ENCODE measurements at places on chromosomes 16 and 17. TPM values are rescaled to one million over a fixed set of nuclear protein-coding genes. Genes with fewer than 3 reads are reported as not detected.
A peak's percentile ranks its signal among the peaks of the same experiment; 100 is the strongest.

Gene KRTAP4-3
- not detected for total RNA-seq

GRCh38 chr16:71345031-71345430 is 13.5 kb upstream of the CALB2 start:
- no peak overlapping the region for H3K4me3 ChIP-seq
- H3K36me3 ChIP-seq, result no peaks in the 10 kb centered on the region
- H3K4me1 ChIP-seq, result no peaks in the 10 kb centered on the region
- no peak for DNase-seq
- H3K27me3 ChIP-seq, result no peaks in the 10 kb centered on the region

GRCh38 chr16:71354156-71354555 is 4.4 kb upstream of the CALB2 start:
- no peak for DNase-seq
- no peaks in the 10 kb centered on the region for H3K36me3 ChIP-seq
- H3K27me3 ChIP-seq, result peaks cover 20% of the 10 kb centered on the region
- no peak overlapping the region for H3K4me3 ChIP-seq
- H3K27ac ChIP-seq, result no peak overlapping the region

Gene CCL17
- not detected for total RNA-seq

GRCh38 chr17:80949451-80950421 is 41.9 kb upstream of the CHMP6 start:
- no peak overlapping the region for H3K4me3 ChIP-seq
- no peak overlapping the region for H3K27ac ChIP-seq
- no peak for DNase-seq
- H3K4me1 ChIP-seq, result no peaks in the 10 kb centered on the region

GRCh38 chr17:6078458-6078871 is 8.3 kb downstream of the WSCD1 start:
- no peaks in the 10 kb centered on the region for H3K36me3 ChIP-seq
- no peaks in the 10 kb centered on the region for H3K27me3 ChIP-seq
- no peaks in the 10 kb centered on the region for H3K4me1 ChIP-seq
- H3K4me3 ChIP-seq, result no peak overlapping the region

DNA sequence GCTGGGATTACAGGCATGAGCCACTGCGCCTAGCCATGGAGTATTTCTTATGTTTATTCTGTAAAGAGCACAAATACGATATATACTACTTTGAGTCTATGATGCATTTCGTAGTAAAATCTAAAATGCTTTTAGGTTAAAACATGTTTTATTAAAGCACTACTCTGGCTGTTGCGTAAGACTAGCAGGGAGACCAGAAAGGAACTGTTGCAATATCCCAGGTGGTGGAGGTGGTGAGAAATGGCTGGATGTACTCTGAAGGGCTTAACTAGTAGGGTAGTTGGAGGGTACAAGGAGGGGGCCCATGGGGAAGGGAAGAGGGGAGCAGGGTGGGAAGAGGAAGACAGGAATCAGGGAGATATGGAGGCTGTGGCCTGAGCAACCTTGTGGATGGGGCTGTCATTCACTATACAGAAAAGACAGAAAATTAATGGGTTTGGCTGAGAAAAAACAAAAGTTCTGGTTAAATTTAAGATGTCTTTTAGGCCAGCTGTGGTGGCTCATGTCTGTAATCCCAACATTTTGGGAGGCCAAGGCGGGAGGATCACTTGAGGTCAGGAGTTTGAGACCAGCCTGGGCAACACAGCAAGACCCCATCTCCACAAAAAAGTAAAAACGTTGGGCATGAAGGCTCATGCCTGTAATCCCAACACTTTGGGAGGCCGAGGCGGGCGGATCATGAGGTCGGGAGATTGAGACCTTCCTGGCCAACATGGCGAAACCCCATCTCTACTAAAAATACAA is 35.8 kb downstream of the ST3GAL2 start:
- DNase-seq, result peak; percentile 52
- no peak overlapping the region for H3K27ac ChIP-seq
- H3K4me1 ChIP-seq, result peaks cover 23% of the 10 kb centered on the region

Gene NPIPB9
- not detected for total RNA-seq

GRCh38 chr17:20098314-20098713 is 89.2 kb downstream of the SPECC1 start:
- H3K27ac ChIP-seq, result no peak overlapping the region
- H3K4me1 ChIP-seq, result no peaks in the 10 kb centered on the region
- peaks cover 34% of the 10 kb centered on the region for H3K27me3 ChIP-seq

Gene KRT13
- total RNA-seq, result not detected

Gene KCNG4
- not detected for total RNA-seq

GRCh38 chr16:49773534-49774475 is 82.1 kb downstream of the ZNF423 start:
- no peaks in the 10 kb centered on the region for H3K36me3 ChIP-seq
- H3K4me1 ChIP-seq, result no peaks in the 10 kb centered on the region
- no peaks in the 10 kb centered on the region for H3K27me3 ChIP-seq
- no peak for DNase-seq
- H3K27ac ChIP-seq, result no peak overlapping the region

- no peak overlapping the region for H3K4me3 ChIP-seq
- peaks cover 9% of the 10 kb centered on the region for H3K4me1 ChIP-seq
- no peak overlapping the region for H3K27ac ChIP-seq
- no peaks in the 10 kb centered on the region for H3K36me3 ChIP-seq
- DNase-seq, result no peak
Measured at GRCh38 chr17:35752471-35752870, 568 bp downstream of the GAS2L2 start.

DNA sequence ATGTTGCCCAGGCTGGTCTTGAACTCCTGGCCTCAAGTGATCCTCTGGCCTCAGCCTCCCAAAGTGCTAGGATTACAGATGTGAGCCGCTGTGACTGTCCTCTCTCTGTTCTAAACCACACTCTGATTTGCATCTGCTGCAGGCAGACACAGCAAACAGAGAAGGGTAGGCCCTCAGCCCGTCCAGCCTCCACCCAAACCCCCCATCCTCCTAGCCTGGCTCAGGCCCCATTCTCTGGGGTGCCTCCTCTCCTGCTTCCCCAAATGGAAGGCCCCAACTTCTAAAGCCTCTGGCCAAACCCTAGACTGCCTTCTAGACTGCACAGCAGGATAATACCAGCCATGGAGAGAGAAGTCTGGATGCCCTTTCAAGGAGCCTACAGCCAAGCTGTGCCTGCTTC is 4.1 kb upstream of the GFAP start:
- no peak overlapping the region for H3K4me3 ChIP-seq
- DNase-seq, result no peak
- no peak overlapping the region for H3K27ac ChIP-seq
- H3K4me1 ChIP-seq, result peaks cover 13% of the 10 kb centered on the region

- H3K27ac ChIP-seq, result no peak overlapping the region
- no peaks in the 10 kb centered on the region for H3K4me1 ChIP-seq
- H3K4me3 ChIP-seq, result no peak overlapping the region
- H3K27me3 ChIP-seq, result no peaks in the 10 kb centered on the region
Measured at GRCh38 chr16:79276501-79276900, 324.0 kb downstream of the MAF start.

GRCh38 chr17:8121407-8121680 is 2.6 kb downstream of the HES7 start:
- no peak overlapping the region for H3K27ac ChIP-seq
- no peaks in the 10 kb centered on the region for H3K27me3 ChIP-seq
- peak overlapping the region; percentile 75 for H3K4me3 ChIP-seq
- DNase-seq, result no peak

- H3K4me3 ChIP-seq, result no peak overlapping the region
- H3K4me1 ChIP-seq, result no peaks in the 10 kb centered on the region
- peak; percentile 0 for DNase-seq
- no peak overlapping the region for H3K27ac ChIP-seq
- no peaks in the 10 kb centered on the region for H3K27me3 ChIP-seq
Measured at GRCh38 chr17:51848451-51848850, 310.1 kb downstream of the CA10 start.

GRCh38 chr16:35689764-35690163 is 2230.4 kb downstream of the TP53TG3F start:
- no peak for DNase-seq
- no peak overlapping the region for H3K4me3 ChIP-seq
- H3K27me3 ChIP-seq, result no peaks in the 10 kb centered on the region

DNA sequence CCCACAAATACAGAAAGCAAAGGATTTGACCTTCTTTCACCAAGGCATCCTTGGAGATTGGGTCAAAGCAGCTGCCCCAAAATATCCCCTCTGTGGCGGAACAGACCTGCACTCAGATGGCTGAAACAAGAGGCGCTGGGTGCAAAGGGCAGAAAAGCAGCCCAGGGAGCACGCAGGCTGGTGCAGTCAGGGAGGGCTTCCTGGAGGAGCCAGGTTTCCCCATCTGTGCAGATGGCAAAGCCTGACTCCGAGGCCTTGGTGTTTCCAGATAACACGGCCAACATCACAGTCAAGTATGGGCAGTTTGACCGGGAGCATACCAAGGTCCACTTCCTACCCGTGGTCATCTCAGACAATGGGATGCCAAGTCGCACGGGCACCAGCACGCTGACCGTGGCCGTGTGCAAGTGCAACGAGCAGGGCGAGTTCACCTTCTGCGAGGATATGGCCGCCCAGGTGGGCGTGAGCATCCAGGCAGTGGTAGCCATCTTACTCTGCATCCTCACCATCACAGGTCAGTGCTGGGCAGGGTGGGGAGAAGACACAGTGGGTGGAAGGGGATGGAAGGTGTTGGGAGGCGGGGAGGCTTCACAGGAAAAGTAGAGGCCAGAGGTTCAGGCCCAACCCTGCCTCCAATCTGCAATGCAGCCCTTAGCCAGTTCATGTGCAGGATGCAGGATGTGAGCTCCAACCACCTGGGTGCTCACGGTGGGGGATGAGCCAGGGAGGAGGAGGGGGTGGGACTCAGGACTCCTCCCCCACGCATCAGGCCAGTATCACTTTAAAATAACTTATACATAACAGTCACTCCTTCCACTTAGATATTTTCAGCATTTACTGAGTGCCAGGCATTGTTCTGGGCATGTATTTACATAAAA is 26.4 kb upstream of the BEAN1 start:
- no peak overlapping the region for H3K27ac ChIP-seq
- DNase-seq, result no peak
- no peak overlapping the region for H3K4me3 ChIP-seq
- H3K27me3 ChIP-seq, result peaks cover 6% of the 10 kb centered on the region

- H3K4me3 ChIP-seq, result no peak overlapping the region
- no peak overlapping the region for H3K27ac ChIP-seq
- no peaks in the 10 kb centered on the region for H3K27me3 ChIP-seq
- H3K36me3 ChIP-seq, result no peaks in the 10 kb centered on the region
Measured at GRCh38 chr16:64380751-64381150, 741.1 kb downstream of the CDH11 start.

Gene TLCD2
- 2.2 TPM for total RNA-seq

DNA sequence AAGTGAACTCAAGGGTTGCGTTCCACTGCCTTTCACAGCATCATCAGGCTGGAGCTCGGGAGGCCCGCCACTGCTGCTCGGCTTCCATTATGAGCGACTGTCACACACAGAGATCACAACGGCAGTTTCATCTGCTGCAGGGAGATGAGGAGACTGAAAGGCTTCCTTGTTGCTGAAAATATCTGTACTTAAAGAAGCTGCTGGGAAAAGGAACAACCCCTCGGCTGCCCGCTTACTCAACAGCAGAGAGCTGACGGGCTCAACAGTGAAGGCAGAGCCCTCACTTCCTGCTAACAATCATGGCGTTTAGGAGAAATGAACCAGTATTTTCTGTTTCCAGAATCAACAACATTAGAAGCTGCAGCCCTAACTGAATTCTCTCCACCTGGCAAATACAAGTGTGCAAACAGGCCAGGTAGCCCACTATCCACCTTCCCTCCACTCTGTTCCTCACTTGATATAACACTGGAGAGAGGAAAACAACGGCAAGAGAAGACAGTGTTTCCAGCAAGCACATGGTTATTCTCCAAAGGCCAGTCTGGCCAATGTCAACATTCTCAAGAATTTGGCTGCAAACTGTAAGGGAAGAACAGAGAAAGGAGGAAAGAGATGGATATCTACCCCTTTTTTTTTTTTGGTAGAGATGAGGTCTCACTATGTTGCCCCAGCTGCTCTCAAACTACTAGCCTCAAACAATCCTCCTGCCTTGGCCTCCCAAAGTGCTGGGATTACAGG is 33.7 kb downstream of the MBTPS1 start:
- H3K27me3 ChIP-seq, result no peaks in the 10 kb centered on the region
- peaks cover 40% of the 10 kb centered on the region for H3K36me3 ChIP-seq
- no peak overlapping the region for H3K27ac ChIP-seq
- no peak overlapping the region for H3K4me3 ChIP-seq
- no peaks in the 10 kb centered on the region for H3K4me1 ChIP-seq

DNA sequence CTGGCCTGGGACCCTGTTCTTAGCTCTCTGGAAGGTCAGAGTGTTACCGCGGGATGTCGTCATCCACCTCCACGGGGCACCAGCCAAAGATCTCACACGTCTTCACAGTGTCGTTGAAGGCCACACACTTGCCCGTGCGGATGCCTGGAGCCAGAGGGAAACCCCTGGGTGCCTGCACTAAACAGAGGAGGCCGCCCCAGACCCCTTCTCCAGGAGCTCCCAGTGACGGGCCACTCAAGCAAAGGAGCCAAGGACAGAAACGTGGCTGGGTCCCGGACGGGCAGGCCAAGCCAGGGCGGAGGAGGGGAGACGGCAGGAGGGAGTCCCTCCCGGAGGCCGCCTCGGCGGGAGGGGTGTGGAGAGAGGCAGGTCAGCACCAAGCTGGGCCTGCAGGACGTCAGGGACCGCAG is 11.0 kb upstream of the CAMKK1 start:
- H3K36me3 ChIP-seq, result no peaks in the 10 kb centered on the region
- H3K27me3 ChIP-seq, result no peaks in the 10 kb centered on the region
- no peak overlapping the region for H3K27ac ChIP-seq
- H3K4me3 ChIP-seq, result no peak overlapping the region

DNA sequence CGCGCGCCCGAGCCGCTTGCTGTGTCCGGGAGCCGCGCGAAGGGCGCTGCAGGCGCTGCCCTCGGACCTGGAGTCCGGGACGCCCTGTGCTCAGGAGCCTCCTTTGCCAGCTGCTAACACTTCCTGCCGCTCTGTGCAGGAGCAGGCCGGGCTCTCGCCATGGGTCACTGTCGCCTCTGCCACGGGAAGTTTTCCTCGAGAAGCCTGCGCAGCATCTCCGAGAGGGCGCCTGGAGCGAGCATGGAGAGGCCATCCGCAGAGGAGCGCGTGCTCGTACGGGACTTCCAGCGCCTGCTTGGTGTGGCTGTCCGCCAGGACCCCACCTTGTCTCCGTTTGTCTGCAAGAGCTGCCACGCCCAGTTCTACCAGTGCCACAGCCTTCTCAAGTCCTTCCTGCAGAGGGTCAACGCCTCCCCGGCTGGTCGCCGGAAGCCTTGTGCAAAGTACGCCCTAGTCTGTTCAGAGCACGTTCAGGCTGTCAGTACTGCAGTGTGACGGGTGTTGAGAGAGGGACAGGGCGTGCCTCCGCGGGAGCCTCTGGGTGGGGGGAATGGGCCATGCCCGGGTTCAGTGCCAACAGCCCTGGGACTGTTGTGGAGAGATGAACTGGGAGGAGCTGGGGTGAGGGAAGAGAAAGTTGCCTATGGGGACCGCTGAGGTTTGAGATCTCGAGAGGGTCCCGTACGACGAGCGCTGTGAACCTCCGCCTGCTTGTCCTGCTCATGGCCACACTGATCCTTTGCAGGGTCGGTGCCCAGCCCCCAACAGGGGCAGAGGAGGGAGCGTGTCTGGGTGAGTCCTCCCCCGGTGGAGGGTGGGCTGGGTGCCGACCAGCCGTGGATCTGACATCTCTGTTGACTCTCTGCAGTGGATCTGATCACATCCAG is 1.3 kb downstream of the ZNF276 start:
- H3K27me3 ChIP-seq, result no peaks in the 10 kb centered on the region
- H3K27ac ChIP-seq, result peak overlapping the region; percentile 86
- H3K36me3 ChIP-seq, result peaks cover 7% of the 10 kb centered on the region
- H3K4me3 ChIP-seq, result peak overlapping the region; percentile 76
- peaks cover 17% of the 10 kb centered on the region for H3K4me1 ChIP-seq

Gene THAP11
- total RNA-seq, result 27.9 TPM

All from GM23248 (cell line).